ENCODE measurements at places on chromosomes 3 and 15.

- DNase-seq, result no peak
These were observed 593 bp downstream of the FAM219B start for GRCh38 chr15:74906067-74906449.

DNA sequence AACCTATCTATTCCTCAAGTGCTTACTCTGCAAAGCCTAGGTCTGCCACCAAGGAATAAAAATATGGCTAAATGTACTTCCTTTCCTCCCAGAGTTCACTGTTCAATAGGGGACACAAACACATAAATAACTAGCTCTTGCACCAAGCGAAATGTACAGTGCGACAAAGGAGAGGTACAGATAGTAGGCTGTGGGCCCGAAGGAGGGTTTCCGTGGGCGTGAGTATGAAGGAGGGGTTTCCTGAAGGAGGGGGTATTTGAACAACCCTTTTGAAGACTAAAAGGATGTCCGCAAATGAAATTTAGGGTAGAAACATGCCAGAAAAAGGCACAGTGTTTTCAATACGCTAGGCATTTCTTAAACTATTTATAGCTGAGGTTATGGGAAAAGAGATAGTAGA is 207.9 kb downstream of the LPP start:
- no peak for DNase-seq

GRCh38 chr3:111808439-111808838 is 50.6 kb upstream of the PHLDB2 start:
- DNase-seq, result no peak

GRCh38 chr3:142501004-142501926 is 53.4 kb upstream of the XRN1 start:
- no peak for DNase-seq

- DNase-seq, result no peak
These were observed 216.3 kb downstream of the STAG1 start for GRCh38 chr3:136535906-136536305.

DNA sequence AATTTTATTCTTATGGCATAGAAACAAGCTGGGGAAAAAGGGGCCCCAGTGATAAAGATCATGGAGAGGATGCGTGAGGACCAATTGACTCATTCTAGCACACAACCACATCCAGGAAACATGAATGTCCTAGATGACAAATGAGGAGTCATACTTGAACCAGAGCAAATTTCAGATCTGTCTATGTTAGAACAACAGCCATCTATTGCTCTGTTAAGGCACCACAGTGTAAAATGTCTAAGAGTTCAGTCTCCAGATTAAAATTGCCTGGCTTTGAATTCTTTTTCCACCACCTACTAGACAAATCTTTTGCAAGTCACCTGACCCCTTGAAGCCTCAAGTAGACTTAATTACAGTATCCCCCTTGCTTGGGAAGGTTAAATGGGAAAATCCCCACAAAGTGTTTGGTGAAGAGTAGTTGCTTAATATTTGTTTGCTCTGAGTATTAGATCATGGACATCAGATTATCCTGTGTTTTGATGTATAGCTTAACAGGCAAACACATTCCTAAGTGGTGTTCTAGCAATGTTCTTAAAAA is 258.7 kb upstream of the TGFBR2 start:
- no peak for DNase-seq
